ENCODE measurements at places on chromosomes 16 and 17. TPM values are rescaled to one million over a fixed set of nuclear protein-coding genes. Genes with fewer than 3 reads are reported as not detected.
A peak's percentile ranks its signal among the peaks of the same experiment; 100 is the strongest.

Gene SDK2
- 1.4 TPM for total RNA-seq

Gene ITGAD
- not detected for total RNA-seq

Gene CEMP1
- 0.23 TPM for total RNA-seq

Gene SLC52A1
- 0.12 TPM for total RNA-seq

Gene CACNG3
- total RNA-seq, result not detected

Gene SLC16A13
- total RNA-seq, result 4.6 TPM

Gene SULT1A3
- 30.0 TPM for total RNA-seq

Gene MC1R
- total RNA-seq, result 10.1 TPM

Gene DRC3
- not detected for total RNA-seq

Gene ADAD2
- not detected for total RNA-seq

Gene SOX15
- total RNA-seq, result not detected

GRCh38 chr16:73670836-73671820, 623.2 kb upstream of the ZFHX3 start:
- no peaks in the 10 kb centered on the region for H3K27me3 ChIP-seq
- no peaks in the 10 kb centered on the region for H3K36me3 ChIP-seq
- DNase-seq, result no peak
- no peak overlapping the region for H3K27ac ChIP-seq
- H3K4me3 ChIP-seq, result no peak overlapping the region

DNA sequence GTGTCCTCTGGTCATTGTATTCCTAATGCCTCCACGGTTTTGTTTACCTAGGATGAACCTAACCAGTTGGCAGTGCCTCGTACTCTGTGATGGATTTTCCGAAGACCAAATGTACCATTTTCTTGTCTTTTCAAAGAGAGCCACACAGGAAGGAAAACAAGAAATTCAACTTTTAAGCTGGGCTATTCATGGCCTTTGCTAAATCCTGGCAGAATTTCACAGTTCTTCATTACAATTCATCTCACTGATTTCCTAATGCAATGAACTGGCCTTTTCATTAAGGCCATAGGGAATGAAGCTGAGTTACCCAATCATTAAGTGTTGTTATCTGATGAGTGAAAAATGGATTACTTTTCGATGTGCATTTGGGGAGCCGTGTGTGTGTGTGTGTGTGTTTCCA, 7.9 kb upstream of the KCNJ16 start:
- peaks cover 28% of the 10 kb centered on the region for H3K27me3 ChIP-seq
- no peak overlapping the region for H3K4me3 ChIP-seq

GRCh38 chr16:61382435-61382834, 653.8 kb downstream of the CDH8 start:
- no peaks in the 10 kb centered on the region for H3K36me3 ChIP-seq
- no peaks in the 10 kb centered on the region for H3K27me3 ChIP-seq
- no peak overlapping the region for H3K4me3 ChIP-seq
- no peaks in the 10 kb centered on the region for H3K4me1 ChIP-seq
- no peak for DNase-seq
- H3K27ac ChIP-seq, result no peak overlapping the region

DNA sequence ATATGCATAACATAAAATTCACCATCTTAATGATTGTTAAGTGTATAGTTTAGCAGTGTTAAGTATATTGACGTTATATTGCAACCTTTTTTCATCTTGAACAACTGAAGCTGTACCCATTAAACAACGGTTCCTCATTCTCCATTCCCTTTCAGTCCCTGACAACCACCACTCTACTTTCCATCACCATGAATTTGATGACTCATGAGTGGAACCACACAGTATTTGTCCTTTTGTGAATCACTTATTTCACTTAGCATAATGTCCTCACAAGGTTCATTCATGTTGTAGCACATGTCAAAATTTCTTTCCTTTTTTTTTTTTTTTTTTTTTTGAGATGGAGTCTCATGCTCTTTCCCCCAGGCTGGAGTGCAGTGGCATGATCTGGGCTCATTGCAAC, 46.0 kb downstream of the HOXB1 start:
- H3K27me3 ChIP-seq, result peaks cover 9% of the 10 kb centered on the region
- no peak for DNase-seq
- no peaks in the 10 kb centered on the region for H3K36me3 ChIP-seq
- peaks cover 15% of the 10 kb centered on the region for H3K4me1 ChIP-seq
- no peak overlapping the region for H3K4me3 ChIP-seq

- no peak for DNase-seq
- no peak overlapping the region for H3K4me3 ChIP-seq
- H3K27me3 ChIP-seq, result no peaks in the 10 kb centered on the region
- H3K36me3 ChIP-seq, result peaks cover 6% of the 10 kb centered on the region
- peak overlapping the region; percentile 27 for H3K27ac ChIP-seq
Observed at GRCh38 chr17:82937411-82938371, 97.9 kb upstream of the ZNF750 start.

DNA sequence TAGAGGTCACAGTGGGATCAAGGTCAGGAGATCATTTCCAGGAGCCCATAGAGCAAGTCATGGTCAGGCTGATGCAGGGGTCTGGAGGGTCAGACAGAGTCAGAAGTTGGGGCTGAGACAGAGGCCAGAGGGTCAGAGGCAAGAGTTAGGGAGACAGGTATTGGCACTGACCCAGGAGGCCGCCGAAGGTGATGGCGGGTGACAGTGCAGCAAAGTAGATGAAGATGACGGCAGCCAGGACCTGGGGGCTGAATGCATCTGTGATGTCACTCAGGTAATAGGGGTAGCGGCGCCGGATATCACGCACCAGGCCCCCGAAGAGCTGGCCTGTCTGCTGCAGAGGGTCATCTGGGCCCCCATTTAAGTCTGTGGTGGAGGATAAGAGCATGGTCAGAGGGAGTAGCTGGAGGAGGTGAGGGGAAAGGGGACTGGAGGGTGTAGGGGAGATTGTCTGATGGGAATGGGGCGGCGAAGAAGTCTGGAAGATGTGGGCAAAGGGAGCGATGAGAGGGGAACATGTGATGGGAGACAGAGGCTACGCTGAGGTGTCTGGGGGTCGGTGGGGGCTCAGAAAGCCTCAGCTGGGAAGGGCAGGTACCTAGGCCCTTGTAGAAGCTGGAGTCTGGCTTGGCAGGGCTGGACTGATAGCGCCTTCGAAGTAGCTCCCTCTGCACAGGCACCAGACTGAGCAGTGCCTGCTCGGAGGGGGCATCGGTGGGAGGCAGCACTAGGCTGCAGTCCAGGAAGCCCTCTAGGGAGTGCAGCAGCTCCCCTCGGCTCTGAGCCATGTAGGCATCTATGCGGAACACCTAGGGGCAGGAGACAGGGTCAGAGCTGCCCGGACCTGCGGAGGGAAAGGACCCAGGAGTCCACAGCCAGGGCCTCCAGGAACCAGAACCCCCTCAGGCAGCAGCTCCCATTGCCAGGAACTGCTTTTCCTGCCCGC, 9.8 kb downstream of the SLC4A1 start:
- H3K27me3 ChIP-seq, result peaks cover 5% of the 10 kb centered on the region
- no peak overlapping the region for H3K27ac ChIP-seq
- H3K4me3 ChIP-seq, result no peak overlapping the region
- no peaks in the 10 kb centered on the region for H3K36me3 ChIP-seq
- DNase-seq, result no peak

- H3K27me3 ChIP-seq, result no peaks in the 10 kb centered on the region
- H3K27ac ChIP-seq, result no peak overlapping the region
- no peak overlapping the region for H3K4me3 ChIP-seq
- no peak for DNase-seq
- H3K36me3 ChIP-seq, result peaks cover 3% of the 10 kb centered on the region
Observed at GRCh38 chr16:56734429-56734828, 4.5 kb downstream of the NUP93 start.

- no peak for DNase-seq
- peaks cover 8% of the 10 kb centered on the region for H3K36me3 ChIP-seq
- H3K27ac ChIP-seq, result peak overlapping the region; percentile 16
- H3K4me1 ChIP-seq, result peaks cover 15% of the 10 kb centered on the region
Observed at GRCh38 chr17:82434216-82434565, 15.8 kb upstream of the OGFOD3 start.

- H3K27ac ChIP-seq, result peak overlapping the region; percentile 97
- peaks cover 21% of the 10 kb centered on the region for H3K36me3 ChIP-seq
- H3K4me3 ChIP-seq, result peak overlapping the region; percentile 99
- no peak for DNase-seq
Observed at GRCh38 chr17:4941319-4941610, 1.2 kb downstream of the RNF167 start.

DNA sequence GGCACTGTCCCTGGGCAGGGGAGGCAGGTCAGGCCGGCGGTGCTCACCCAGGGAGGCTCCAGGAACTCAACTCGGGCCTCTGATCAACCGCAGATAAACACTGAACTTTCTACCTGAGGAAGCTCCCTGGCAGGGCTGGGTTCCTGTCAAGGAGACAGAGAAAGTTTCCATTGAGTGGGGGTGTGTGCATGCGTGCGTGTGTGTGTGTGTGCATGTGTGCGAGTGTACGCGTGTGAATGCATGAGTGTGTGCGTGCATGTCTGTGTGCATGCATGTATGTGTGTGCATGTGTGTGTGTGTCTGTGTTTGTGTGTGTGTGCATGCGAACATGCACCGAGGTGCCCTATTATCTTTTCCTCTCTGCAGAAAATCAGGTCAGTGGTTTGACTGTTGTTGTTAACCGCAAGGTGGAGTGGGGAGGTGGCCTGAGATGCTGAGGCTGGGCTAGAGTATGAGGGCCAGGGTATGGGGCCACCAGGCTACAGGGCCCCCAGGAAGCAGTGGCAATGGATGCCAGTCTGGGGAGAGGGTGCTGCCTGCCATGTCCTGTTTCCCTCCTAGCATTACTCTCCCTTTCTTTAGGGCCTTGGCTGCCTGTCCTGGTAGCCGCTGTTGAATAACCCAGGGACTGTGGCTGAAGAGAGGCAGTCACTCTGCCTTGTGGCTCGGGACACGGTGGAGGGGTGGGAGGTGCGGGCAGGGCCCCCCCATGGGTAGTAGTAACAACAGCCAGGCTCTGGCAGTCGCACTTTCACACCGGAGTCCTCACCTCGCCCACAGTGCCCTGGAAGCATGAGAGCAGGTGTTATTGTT, 24.0 kb downstream of the CCR7 start:
- DNase-seq, result peak; percentile 57
- H3K27ac ChIP-seq, result peak overlapping the region; percentile 99
- no peaks in the 10 kb centered on the region for H3K36me3 ChIP-seq
- H3K4me1 ChIP-seq, result peaks cover 63% of the 10 kb centered on the region

DNA sequence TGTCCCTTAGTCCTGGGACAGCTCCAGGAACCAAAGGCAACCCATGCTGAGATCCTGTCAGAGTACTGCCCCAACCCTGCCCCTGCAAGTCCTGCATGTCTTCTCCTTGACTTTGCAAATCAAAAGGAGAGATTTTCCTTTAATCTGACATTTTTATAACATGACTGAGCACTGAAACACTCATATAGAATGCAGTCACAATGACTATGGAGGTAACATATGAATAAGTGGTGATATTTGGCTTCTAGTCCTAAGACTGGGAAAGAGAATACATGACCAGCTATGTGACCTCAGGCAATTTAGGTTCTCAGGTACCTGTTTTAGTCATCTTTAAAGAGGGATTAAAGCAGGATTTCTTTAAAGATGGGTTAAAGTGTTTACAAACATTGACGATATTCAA, 941.6 kb upstream of the CDH8 start:
- no peaks in the 10 kb centered on the region for H3K36me3 ChIP-seq
- H3K27ac ChIP-seq, result no peak overlapping the region
- H3K4me3 ChIP-seq, result no peak overlapping the region
- no peak for DNase-seq
- H3K4me1 ChIP-seq, result no peaks in the 10 kb centered on the region

GRCh38 chr17:39838784-39839183, 25.3 kb downstream of the IKZF3 start:
- H3K4me1 ChIP-seq, result peaks cover 17% of the 10 kb centered on the region
- no peak for DNase-seq
- no peak overlapping the region for H3K27ac ChIP-seq
- no peaks in the 10 kb centered on the region for H3K27me3 ChIP-seq

DNA sequence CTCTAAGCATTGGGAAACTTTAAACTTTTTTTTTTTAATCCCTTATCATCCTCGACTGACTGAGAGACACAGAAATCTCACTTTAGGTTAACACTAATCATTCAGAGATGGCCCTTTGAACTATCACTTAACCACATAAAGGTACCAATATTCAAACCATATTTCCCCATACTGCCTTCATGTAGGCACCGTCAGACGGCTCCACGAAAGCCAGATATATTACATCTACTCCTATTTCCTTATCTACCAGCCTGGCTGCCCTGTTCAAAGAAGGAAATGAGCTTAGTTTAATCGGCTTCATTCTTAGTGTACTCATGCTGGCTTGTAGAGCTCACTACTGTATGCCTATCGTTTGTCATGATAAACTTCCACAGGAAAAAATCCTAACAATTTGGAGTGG, 270.9 kb downstream of the CEP112 start:
- no peaks in the 10 kb centered on the region for H3K36me3 ChIP-seq
- no peaks in the 10 kb centered on the region for H3K27me3 ChIP-seq
- peaks cover 7% of the 10 kb centered on the region for H3K4me1 ChIP-seq
- H3K4me3 ChIP-seq, result no peak overlapping the region
- no peak for DNase-seq

GRCh38 chr17:30920683-30921543, 832 bp upstream of the ADAP2 start:
- peak overlapping the region; percentile 83 for H3K4me3 ChIP-seq
- no peak overlapping the region for H3K27ac ChIP-seq
- H3K36me3 ChIP-seq, result peaks cover 4% of the 10 kb centered on the region
- peaks cover 11% of the 10 kb centered on the region for H3K4me1 ChIP-seq

DNA sequence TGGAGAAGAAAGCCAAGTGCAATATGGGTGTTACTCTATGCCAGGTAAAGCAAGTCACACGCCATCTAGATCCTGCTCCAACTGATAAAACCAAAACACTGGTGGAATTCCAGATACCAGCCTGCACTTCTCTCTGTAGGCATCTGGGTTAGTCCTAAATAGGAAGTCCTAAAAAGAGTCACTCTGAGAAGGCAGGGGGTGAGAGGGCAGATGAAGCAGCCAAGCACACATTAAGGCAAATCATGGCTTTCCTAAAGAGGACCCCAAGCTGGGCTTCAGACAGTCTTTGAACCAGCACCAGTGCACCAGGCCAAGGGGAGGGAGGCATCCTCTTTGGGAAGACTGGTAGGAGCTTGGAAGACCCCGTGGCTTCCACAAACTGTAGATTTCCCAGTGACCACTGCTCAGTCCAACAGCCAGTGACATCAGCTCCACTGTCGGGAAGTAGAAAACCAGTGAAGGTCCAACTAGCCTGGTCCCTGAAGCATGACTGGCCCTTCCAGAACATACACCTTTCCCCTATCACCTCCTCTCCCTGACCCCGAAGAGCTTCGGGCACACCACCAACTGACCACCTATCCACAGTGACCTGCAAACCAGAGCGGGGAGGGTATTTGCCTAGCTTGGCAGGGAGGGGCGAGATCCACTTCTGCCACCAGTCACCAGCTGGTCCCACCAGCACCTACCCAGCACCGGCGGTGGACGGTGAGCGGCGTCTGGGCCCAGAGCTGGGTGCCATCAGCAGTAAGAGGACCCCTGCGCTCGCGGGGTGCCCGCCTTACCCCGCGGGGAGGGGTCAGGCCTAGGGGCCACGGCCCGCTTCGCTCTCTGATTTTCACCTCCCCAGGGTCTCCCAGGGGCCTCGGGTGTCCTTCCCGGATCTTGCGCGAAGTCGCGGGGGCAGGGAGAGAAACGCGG, 1.0 kb downstream of the LITAF start:
- H3K27me3 ChIP-seq, result no peaks in the 10 kb centered on the region
- peaks cover 48% of the 10 kb centered on the region for H3K4me1 ChIP-seq
- DNase-seq, result no peak

All from T-helper 17 cell (primary cell).